ENCODE measurements at places on chromosomes 7 and 10.

DNA sequence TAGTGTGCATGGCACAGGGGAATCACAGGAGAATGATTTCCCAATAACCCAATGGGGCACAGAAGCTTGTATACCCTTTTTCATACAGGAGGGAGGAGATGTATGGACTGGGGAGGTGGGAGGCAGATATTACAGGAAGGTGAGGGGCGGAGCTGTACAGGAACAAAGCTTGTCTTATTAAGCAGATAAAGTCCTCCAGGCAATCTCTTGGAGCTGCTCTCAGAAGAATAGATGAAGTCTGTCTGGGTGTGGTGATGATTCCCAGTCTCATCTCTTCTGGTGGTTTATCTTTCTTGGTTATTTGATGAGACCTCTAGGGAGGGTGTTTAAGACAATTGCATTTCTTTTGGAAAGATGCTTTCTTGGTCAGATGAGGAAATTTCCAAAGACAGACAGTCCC, 25.1 kb upstream of the CPA5 start:
- no peak for DNase-seq

DNA sequence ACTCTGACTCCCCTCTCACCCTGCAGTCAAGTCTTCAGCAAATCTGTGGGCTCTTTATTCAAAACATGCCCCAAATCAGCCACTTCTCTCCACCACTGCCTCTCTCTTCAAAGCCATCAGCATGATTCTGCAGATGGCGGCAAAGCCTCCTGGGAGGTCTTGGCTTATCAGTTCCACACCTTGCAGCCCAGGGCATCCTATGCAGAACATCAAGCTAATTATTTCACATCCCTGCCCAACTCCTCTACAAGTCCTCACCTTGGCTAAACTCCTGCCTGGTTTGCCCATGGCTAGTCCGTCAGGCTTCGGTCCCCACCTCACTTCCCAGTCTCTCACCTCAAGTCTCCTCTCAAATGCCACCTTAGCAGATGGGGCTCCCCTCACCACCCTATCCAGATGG, 70.2 kb downstream of the PIP4K2A start:
- no peak for DNase-seq

DNA sequence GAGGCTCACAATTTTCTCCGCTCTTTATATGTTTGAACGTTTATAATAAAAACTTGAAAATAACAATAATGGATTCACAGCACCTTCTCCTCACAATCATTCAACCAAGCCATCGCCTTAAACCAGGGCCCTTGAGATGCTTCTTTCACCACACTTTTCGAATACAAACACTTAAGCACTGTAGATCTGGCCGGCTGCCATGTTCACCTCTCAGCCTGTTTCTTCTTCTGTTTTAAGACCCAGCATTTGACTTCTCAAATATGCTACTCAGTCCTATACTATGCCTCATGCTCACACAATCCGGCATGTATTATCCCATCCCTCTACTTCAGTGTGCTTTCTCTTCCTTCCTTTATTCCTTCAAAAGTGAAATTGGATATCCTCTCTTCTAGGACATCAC, 280.6 kb downstream of the TFEC start:
- DNase-seq: no peak

DNA sequence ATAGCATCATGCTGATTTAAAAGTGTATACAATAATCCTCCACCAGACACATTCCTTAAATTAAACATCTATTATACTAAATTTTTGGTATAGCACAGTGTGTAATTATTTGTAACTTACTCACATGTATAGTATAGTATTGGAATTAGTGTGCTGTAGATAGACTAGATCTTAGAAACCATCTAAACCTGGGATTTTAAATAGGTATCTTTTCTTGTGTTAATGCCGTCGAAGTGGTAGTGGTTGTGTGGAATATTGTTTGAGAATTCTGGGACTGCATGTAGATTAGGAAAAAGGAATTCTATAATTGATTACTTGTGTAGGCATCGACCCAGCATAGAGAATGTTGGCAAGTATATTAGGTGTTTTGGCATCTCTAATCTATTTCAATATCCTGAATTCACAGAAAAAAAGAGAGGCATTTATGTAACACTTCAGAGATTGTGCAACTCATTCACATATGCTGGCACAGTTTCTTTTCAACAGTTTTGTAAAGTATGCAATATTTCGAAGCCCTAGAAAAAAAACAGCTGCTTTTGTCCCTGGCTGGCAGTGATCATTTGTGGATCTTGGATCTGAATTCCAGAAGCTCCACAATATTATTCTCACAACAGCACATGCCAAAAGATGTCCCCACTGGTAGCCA, 145.5 kb upstream of the AGR3 start:
- no peak for DNase-seq

DNA sequence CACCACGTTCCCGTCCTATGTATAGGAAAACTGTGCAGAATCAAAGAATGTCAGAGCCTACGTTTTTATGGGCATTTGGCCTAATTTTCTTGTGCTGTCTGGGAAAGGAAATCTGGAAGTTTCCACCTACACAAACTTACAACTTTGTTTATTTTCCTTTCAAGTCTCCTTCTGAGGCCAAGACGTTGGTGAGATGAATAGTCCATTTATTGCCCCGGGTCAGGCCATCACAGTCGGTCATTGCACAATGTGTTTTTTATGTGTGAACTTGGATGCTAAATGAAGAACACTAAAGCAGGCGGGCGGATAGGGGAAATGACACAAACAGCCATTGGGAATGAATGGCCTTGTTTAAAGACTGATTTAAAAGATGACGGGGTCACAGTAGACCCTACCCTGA, 38.6 kb downstream of the TRIL start:
- no peak for DNase-seq

DNA sequence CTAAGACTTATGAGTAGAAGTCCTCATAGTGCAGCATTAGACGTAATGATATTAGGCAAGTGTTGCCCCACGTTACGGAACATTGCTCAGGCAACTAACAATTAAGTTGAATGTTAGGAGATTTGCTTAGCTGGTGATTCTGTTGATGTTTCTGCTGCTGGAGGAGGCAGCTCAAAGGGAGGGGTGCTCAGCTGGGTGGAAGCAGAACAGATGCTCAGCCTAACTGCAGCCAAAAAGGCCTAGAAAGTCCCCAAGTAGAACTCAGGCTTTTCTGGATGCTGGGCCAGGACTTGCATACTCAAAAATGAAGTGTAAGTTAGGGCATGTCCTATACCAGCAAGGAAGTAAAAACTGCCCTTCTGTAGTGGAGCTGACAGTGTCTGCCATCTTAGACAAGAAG, 201.4 kb downstream of the ADRA2A start:
- DNase-seq: no peak

- no peak for DNase-seq
Observed at GRCh38 chr10:90947030-90947960, 26.4 kb upstream of the ANKRD1 start.

GRCh38 chr7:33556472-33556871, 348.9 kb upstream of the BMPER start:
- DNase-seq: no peak

GRCh38 chr10:94018107-94018506, 24.4 kb downstream of the PLCE1 start:
- DNase-seq: no peak

GRCh38 chr10:88057720-88058119, 194.3 kb downstream of the PTEN start:
- no peak for DNase-seq

GRCh38 chr7:116687801-116688201, 15.8 kb downstream of the MET start:
- DNase-seq: no peak

DNA sequence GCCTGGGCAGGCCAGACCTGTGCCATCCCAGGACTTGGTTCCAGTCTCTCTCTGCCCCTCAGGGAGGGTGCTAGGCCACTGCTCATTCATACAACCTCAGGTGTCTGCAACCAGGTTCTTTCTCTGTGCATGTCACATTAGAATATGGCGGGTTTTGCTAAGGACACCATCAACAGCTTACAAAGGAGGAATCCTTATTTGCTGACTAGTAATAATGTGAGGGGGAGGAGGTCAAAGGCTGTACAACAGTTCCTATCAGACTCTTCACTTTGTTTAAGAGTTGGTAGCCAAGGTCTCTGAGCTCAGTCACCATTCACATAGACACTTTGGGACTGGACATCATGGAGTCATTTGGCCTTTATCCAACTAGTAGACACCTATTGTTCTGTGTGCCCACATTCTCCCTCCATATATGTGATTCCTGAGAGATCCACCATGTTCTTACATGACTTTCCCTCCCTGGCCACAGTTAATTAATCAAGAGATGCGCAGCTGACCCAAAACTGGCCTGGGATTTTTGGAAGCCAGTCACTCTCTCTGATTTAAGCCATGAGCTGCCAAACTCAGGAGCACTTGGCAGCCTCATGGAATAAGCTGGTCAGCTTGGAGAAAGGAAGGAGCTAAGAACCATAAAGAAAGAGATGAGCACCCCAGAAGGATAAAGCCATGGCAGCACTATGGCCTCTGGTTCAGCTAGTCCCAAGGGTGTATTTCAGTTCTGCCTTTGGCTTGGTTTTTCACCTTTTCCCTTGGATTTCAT, 51.2 kb downstream of the DPCD start:
- DNase-seq: no peak

DNA sequence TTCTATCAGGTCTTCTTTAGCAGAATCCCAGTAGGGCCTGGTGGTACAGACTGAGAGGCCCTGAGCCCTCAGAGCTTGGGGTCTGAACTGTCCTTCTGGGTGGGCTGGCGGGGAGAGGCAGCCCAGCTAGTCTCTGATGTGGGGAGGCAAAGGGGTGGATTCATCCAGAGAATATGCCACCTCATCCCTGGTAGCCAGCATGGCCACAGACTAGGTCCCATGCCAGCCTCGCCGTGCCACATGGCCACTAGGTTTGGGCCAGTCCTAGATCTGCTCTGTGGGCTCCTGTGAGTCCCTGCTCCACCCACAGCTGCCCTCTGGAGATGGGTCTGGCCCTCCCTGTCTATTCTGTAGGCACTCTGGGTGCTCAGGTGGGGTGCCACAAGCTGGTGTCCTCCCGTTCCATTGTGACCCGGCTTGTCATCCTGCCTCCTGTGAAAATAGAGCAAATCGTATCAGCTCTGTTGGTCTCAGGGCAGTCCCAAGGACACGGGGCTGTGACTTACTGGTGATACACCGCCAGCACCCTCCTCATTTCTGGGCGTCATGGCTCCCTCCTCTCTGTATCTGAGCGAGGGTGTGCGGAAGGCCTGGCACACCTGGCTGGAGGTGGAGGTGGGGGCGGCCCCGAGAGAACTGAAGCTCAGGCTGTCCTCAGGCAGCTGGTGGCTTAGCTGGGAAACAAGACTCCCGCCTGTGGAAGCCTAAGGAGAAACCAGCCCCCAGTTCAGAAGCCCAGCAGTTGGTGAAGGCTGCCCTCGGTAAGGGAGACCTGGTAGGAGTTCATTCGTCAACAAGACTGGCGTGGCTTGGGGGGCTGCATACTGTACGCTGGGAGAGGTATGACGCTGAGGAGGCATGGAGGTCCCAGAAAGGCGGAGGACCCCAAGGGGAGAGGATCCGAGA, 33.3 kb downstream of the UNC5B start:
- DNase-seq: no peak

- no peak for DNase-seq
Observed at GRCh38 chr10:48896756-48897440, 42.7 kb downstream of the LRRC18 start.

GRCh38 chr7:5677538-5678294, 103.7 kb downstream of the RNF216 start:
- no peak for DNase-seq

DNA sequence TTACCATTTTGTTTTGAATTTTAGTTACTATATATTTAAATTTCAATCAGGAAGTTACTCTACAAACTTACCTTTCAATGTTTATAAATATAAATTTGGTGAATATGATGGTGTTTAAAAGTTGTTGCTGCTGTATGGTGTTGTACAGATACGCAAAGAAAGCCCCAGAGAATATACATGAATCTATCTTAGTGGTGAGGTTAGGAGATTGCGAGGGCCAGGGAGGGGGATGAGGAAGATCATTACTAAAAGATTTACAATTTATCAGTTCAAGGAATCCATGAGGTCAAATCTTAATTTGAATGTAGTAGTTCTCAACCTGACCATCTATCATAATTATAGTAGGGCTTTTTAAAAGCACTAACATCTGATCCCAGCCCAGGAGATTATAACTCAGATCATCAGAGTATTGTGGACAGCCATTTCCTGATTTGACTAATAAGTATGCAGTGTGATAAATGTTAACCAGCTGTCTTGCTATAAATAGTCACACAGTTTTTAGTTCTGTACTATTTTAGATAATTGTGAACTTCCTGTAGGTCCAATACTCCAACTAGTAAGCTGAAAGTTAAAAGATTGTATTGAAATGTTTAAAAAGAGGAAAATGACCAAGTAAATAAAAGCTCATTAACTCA, 23.6 kb downstream of the FAM3C start:
- no peak for DNase-seq

- no peak for DNase-seq
Observed at GRCh38 chr10:69439813-69440506, 11.3 kb upstream of the TSPAN15 start.

DNA sequence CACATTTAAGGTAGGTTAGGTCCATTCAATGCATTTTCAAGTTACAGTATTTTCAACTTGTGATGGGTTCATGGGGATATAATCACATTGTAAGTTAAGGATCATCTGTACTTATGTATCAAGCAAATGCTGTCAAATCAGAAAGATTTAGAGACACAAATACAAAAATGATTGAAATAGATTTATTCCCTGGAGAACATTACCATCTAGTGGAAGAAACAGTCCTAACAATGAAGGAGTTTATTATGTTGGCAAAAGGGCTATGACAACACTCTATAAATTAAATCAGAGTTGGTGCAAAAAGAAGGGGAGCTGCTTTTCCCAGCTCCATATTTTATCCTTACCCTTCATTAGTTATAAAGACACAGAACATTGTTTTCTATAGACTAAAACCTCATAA, 69.0 kb downstream of the PRSS58 start:
- DNase-seq: no peak

DNA sequence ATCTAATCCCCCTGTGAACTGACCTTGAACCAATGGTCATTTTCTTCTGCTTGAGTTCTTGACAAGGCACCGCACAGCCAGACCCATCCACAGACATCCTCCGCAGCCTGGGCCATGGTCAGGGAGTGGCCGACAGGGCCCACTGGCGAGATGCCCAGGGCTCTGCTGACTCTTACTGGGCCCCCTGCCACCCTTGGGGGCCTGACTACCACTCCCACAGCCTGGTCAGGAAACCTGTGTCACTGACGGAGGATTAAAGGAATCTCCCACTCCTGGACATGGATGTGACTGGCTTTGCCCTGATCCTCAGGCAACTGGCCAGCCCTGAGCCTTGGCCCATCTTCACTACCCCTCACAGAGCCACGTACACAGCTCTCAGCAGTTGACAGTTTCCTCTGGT, 50.4 kb upstream of the ENO4 start:
- DNase-seq: no peak

- DNase-seq: no peak
Observed at GRCh38 chr7:47480576-47481538, 101.1 kb downstream of the TNS3 start.

DNA sequence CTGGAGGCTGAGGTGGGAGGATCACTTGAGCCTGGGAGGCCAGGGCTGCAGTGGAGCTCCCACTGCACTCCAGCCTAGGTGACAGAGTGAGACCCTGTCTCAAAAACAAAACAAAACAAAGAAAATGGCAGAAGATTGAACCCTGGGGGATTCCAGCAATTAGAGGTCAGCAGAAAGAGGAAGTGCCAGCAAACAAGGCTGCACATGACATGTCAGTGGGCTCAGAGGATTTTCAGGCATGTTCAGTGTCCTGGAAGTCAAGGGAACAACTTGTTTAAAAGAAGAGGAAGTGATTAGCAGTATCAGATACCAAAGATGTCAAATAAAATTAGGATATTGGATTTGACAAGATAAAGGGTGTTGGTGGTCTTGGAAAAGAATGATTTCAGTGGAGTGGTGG, 32.3 kb downstream of the RAB18 start:
- DNase-seq: no peak

- DNase-seq: no peak
Observed at GRCh38 chr10:132912713-132913558, 29.4 kb downstream of the CFAP46 start.

Data from stimulated activated CD8-positive, alpha-beta memory T cell treated with anti-CD3 and anti-CD28 coated beads, Interleukin-7, amount 100 ng/mL, for 1 hour (primary cell).